ENCODE measurements at places on chromosomes 2 and 18.

DNA sequence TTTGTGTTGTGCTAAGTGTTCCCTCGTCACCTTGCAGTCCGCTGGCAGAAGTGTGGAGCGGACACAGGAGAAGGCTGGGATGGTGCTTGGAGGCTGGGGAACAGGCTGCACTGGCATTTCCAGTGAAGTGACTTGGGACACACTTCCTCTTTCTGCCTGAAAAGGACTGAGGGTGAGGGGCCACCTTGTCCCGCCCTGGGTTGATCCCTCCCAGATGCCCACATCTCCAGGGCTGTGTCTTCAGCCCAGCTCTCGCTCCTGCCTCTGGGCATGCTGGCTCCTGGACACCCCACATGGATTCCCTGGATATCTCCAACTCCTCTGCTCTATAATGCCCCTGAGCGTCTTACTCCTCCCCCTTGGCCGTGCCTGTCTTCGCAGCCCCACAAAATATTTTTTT, 412.6 kb downstream of the PTPRM start:
- no peak for DNase-seq

DNA sequence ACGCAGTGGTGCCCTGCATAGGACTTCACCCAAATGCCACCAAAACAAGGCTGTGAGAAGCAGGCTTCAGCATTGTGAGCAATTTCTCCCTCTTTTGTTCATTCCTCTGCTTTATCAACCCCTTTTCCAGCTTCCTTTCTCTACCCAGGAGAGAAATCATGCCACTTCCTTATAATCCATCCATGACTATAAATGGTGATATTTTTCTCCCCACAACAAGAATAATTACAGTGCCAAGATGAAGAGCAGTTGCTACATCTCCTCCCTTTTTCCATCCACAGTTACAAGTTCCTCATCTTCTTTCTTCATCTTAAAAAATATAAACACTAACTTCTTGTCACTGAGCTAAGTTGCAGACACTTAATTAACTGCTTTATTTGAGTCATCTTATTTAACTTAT, 167.2 kb downstream of the ANTXR1 start:
- no peak for DNase-seq

DNA sequence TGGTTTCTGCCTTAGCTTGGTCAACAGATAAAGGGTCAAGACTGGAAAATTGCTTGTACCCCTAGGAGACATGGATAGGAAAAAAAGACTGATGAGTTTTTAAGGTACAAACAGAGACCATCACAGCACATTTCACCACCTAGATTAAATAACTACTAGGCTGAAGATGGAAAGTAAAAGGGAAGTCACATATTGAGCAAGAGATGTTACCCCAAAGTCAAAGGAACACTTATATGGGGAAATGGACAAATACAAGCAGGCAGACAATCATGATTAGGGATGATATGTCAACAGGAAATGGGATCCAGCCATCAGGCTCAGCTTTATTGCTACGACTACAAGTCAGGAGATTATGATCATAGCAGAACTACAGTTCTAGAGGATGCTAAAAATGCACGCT, 1643.1 kb upstream of the CELF4 start:
- DNase-seq = no peak

DNA sequence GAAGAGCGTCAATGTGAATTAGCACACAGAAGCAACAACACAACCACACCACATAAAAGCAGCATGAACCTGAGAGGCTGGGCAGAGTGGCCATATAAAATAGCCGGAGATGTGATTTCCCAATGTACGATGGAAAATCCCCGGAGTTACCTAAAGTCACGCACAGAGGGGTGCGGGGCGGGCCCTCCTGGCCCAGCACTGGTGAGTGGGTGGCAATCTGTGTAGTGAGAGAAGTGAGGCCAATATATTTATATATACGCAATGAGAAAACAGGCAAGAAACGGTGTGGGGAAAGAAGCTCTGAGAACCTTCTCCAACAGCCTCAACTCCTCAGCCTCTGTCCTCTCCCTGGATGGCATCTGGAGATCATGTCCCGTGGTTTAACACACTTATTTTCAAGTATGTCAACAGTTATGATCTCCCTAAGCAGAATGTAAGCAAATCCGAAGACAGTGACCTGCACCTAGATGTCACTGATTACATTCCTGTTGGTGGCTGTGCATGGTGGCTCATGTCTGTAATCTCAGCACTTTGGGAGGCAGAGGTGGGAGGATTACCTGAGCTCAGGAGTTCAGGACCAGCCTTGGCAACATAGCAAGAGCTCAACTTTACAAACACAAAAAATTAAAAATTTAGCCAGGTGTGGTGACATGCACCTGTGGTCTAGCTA, 41.6 kb downstream of the CRACDL start:
- DNase-seq = no peak

DNA sequence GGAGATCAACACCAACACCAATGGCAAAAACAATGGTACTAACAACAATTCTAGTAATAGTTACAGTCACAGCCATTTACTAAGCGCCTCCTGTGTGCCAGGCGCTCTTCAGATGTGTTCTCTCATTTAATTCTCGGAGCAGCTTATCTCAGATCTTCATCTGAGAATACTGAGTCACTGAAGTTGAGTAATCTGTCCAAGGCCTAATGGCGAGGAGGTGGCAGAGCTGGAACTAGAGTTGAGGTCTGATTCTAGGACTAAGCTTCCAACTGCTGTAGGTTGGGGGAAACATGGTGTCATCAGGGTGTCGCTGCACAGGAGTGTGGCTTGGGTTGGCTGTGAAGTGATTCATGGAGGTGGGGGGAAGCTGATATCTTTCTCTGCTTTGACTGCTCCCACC, 156.1 kb downstream of the DYSF start:
- no peak for DNase-seq

- DNase-seq = no peak
These were observed 455.1 kb upstream of the HS6ST1 start for GRCh38 chr2:128773641-128774319.

- DNase-seq = peak; percentile 71
These were observed 6.4 kb downstream of the CD207 start for GRCh38 chr2:70828914-70829824.

DNA sequence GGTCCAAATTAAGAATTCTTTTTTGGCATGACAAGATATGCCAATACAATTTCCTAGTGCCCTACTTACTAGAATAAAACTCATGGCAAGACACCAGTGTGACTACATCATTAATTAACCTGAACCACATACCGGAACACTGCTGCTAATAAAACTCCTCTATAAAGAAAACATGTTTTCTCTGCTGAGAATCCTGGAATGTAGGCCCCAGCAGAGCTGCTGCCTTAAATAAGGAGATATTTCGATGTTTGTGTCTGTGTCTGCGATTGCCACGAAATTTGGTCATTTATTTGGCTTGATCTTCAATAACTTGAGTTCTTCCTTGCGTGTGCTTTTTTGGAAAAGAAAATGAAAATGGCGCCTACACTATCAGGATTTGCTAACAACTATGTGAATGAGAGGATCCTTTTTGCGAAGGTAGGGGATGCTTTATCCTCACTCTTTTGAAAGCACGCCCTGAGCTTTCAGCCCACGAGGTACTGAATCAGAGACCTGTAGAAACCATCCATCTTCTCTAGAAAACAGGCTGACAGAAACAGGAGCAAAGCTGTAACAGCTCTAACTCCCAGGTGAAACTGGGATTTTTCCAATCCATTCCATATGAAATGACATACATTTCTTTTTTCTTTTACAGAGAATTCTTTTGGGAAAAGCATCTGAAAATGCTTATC, 27.0 kb downstream of the KLF7 start:
- DNase-seq = no peak

GRCh38 chr2:11967946-11968465, 221.6 kb downstream of the LPIN1 start:
- peak; percentile 83 for DNase-seq

- no peak for DNase-seq
These were observed 118.4 kb downstream of the PKP4 start for GRCh38 chr2:158575051-158575635.

DNA sequence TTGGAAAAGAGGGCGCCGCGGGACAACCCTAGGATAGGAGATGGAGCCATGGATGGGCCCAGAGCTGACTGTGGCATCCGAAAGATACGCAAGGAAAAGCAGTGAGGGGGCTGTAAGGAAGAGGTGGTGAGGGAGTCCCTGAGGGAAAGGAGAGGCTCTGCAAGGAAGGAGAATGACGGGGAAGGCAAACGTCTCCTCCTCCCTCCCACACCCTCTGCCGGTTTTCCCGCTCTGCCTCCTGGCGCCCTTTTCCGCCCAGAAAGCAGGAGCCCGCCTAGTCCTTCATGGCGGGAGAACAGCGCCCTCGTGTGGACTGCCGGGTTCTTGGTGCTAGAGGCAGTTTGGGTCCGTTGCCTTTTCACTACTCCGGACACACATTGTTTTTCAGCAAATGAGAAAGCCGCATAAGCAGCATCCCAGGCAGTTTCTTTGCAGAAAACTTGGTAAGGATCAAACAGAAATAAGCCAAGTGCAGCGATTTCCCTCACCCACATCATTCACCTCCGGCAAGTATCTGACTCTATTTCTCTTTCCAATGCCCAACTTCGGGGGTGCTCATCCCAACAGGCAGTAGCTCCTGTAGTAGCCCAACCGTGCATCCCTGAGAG, 200.4 kb downstream of the INO80D start:
- peak; percentile 95 for DNase-seq
